ENCODE measurements at places on chromosomes 4 and X.

- no peak for DNase-seq
Observed at GRCh38 chr4:162010362-162010761, 153.4 kb downstream of the FSTL5 start.

- peak; percentile 88 for DNase-seq
Observed at GRCh38 chr4:43330288-43330687, 437.8 kb downstream of the GRXCR1 start.

DNA sequence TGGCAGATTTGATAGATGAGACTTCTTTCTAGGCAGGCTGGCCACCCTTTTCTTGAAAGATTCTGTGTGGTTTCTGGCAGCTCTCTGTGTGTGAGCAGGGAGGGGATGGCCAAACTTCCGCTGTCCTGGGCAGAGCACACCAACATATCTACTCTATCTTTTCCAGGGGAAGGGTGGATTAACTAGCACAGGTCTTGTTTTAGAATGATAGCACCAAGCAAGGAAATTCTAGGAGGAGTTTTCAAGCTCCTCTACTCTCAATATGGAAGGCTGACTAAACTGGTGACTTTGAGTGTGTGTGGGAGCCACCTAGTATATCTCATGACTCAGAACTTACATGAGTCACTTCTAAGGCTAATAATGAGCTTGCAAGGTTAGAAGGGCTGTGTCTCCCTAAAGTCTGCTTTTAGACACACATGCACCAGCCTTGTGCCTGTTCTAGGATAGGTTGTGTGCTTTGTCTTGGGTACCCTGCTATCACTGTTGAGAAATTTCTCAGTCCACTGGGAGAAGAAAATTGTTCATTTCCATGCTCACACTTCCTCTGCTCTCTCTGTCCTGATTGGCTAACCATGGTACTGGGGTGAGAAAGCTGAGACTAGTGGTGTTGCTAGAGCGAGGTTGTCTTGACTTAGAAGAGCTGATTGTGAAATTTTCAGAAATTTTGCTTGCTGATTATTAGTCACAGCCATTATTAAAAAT, 72.9 kb downstream of the YIPF6 start:
- DNase-seq, result peak; percentile 86

GRCh38 chr4:168908093-168908492, 102.0 kb downstream of the CBR4 start:
- peak; percentile 45 for DNase-seq

- DNase-seq, result no peak
Observed at GRCh38 chr4:114998316-114998715, 115.1 kb downstream of the NDST4 start.

DNA sequence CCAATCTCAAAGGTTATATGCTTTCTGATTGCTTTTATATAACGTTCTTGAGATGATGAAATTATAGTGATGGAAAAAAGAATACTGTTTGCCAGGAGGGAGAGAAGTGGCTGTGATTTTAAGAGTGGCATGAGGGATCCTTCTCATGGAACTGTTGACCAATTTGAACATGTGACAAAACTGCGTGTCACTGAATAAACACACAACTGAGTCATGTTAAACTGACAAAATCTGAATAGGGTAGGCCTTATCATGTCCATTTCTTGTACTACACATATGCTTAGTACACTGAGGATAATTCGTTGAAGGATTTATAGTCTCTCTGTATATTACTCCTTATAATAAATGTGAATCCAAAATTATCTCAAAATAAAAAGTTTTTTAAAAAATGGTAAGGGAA, 22.2 kb upstream of the HSPA4L start:
- DNase-seq, result peak; percentile 81

DNA sequence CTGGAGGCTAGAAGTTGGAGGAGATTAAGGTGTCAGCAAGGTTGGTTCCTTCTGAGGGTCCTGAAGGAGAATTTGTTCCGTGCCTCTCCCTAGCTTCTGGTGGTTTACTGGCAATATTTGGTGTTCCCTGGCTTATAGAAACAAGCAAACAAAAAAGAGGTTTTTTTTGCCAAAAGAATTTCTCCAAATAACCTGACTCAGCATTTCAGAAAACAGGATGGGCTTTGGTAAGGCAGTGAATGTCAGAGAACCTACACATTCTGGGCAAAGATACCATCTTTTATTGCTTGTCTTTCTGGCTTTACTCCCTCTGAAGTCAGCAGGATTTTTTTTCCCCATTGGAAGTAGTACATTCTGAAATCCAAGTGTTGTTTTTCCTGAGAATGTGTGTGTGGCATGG, 93.3 kb upstream of the TBC1D9 start:
- DNase-seq, result no peak

GRCh38 chrX:118974908-118975671, 672 bp downstream of the LONRF3 start:
- DNase-seq, result peak; percentile 43

DNA sequence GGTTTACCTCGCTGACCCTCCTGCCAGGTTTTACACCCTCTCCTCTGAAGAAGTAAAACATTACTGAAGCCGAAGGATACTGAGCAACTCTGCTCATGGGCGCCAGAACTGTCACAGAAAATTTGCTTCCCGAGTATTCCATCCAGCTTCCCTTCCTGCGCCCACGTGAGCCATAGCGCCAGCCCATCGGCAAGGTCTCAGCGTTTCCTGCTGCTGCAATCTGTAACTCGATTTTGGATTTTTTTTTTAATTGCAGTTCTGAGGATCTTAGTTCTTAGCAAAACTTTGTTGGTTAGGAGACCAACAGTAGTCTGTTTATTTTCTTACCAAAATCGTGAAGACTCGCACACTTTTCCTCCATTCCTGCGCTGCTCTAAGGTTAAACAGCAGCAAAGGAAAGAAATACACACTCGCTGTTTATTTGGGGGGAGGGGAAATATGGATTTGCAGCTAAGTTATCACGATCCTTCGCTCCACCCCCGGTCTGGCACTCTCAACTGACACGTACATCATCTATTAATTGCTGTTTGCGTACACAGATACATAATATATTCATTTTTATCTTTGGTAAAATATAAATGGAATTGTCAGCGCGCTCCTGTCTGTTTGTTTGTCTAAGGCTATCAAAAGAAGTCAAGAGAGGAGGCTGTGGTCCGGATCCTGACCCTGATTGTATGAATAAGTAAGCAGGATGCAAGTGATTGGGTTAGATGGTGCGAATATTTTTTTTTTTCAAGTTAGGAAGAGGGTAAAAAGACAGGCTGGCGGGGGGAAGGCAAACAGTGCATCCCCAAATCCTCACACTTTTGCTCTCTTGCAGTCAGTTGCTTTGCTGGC, at the start of gene TLL1:
Gene TLL1, plus strand, starts transcription at position 777 of the 837 bp plus-strand sequence. CDS start 668 bp downstream, outside the sequence.
- DNase-seq, result peak; percentile 44

DNA sequence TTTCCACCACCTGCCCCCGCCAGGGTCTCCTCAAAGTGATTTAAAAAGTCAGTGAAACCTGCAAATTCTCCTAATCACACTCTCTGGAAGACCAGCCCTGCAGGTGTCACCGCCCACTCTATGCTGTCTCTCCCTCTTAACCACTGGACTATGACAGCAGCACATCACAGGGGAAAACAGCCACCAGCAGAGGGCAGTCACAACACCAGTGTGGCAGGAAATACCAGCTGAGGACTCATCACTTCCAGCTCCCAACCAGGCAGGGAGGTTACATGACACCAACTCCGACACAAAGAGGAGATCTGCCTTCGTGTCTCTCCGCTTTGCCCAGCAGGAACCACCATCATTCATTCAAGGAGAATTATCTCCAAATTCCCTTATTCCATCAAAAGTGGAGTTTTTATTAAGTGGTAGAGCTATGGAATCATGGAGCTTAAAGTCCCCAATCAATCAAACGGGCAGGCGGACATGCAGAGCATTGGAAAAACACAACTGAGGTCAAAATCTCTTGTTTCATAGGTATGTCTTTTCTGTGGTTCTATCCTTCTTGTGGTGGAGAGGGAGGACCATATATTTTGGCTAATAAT, 91.3 kb downstream of the NSUN7 start:
- DNase-seq, result peak; percentile 85

DNA sequence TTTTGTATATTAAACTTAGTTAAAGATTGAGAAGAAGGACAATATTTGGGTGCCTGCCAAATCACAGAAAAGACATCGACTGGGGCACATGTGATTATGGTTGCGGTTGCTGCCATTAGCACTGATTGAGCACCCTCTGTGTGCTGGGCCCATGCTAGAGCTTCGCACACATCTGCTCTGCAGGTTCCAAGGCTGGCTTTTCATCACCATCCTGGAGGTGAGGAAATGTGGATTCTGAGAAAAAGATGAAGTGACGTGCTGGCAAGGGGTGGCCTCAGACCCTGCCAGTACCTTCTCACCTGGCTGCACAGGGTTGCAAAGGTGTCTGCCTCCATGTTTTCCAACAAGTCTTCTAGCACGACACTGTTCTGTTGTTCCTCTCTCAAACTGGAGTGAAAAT, 134.0 kb downstream of the EVC2 start:
- DNase-seq, result no peak

- no peak for DNase-seq
Observed at GRCh38 chr4:1459722-1460511, 53.7 kb upstream of the NKX1-1 start.

DNA sequence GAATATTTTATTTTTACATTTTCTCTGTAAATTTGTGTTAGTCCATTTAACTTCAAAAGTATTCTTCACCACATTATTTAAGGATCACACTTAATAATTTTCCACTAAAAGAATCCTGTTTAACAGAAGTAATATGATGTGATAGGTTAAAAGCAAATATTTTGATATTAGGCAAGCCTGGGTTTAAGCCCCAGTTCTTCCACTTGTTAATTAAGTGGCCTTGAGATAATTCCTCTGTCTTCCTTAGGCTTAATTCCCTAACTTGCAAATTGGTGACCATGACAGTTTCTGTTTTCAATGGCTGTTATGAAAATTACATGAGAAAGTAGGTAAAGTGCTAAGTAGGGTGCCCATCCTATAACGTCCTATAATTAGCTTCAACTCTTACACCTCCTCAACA, 129.9 kb upstream of the ATOH1 start:
- DNase-seq, result no peak
